ENCODE measurements at places on chromosomes 12 and 14.

DNA sequence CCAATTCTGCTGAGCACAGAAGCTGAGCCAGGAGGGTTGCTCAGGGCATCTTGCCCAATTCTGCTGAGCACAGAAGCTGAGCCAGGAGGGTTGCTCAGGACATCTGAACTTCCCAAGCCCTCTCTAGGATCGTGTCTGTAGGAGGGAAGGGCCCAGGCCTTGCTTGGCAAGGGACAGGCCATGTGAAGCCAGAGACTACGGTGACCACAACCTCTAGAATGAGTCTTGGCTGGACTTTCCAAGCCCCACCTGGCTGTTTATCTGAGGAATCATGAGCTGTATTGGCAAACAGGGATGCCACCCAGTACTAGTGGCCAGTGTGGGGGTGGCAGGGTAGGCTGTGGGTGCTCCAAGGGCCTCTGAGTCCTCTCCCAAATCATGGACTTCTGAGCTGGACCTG, 7.7 kb upstream of the SERPINA6 start:
- H3K4me1 ChIP-seq, result no peaks in the 10 kb centered on the region
- H3K4me3 ChIP-seq, result no peak overlapping the region
- no peaks in the 10 kb centered on the region for H3K36me3 ChIP-seq
- H3K27ac ChIP-seq, result no peak overlapping the region
- no peaks in the 10 kb centered on the region for H3K27me3 ChIP-seq

DNA sequence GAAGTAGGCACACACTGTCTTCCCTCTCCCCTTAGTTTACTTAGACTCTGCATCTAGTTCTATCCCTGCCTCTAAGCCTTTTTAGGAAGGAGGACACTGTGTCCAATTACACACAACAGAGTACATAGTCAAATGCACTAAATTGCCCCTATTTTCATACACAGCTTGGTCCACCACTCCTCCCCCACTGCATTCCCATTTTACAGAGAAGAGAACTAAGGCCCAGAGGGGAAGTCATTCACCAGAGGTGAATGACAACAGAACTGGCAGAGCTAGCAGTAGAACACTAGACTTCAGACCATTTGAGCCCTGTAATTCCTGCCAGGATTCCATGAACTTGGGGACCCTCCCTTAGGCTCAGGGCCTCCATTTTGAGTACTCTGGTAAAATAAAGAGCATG, 1.1 kb upstream of the JPH4 start:
- H3K36me3 ChIP-seq, result no peaks in the 10 kb centered on the region
- peaks cover 2% of the 10 kb centered on the region for H3K4me1 ChIP-seq
- H3K27ac ChIP-seq, result no peak overlapping the region

- no peaks in the 10 kb centered on the region for H3K27me3 ChIP-seq
- H3K4me1 ChIP-seq, result no peaks in the 10 kb centered on the region
- no peak overlapping the region for H3K27ac ChIP-seq
These were observed 84.3 kb downstream of the FZD10 start for GRCh38 chr12:130246560-130246959.

DNA sequence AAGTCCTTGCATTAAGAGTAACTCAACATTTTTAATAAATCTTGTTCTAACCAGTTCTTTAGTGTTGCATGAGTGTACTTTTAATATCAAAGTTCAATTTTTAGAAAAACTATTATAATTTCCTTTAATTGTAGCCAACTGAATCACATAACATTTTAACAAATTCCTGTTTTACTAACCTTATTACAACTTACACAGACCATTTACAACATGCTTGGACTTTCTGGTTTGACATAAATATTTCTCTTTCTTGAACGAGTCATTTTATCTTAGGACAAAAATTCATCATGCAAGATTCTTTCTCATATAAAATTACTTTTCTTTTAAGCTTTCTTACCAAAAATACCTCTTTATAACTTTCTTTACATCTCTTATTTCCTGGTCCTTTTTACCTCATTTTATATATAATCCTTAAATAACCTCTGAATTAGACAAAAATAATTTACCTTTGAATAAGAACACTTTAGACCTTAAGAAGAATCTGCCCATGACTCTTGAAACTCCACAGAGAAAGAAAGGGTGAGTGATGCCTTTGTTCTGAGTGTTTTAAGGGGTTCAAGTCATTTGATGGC, 3.9 kb downstream of the SLCO1A2 start:
- H3K27me3 ChIP-seq, result no peaks in the 10 kb centered on the region
- DNase-seq, result no peak
- no peaks in the 10 kb centered on the region for H3K36me3 ChIP-seq
- no peak overlapping the region for H3K4me3 ChIP-seq

DNA sequence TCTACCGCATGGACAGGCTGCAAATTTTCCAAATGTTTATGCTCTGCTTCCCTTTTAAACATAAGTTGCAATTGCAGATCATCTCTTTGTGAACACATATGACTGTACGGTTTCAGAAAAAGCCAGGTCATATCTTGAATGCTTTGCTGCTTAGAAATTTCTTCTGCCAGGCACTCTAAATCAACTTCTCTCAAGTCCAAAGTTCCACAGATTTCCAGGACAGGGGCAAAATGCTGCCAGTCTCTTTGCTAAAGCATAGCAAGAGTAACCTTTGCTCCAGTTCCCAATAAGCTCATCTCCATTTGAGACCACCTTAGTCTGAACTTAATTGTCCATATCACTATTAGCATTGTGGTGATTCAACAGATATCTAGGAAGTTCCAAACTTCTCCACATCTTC, 13.6 kb upstream of the RERGL start:
- no peaks in the 10 kb centered on the region for H3K4me1 ChIP-seq
- no peak for DNase-seq
- no peaks in the 10 kb centered on the region for H3K36me3 ChIP-seq
- H3K27me3 ChIP-seq, result no peaks in the 10 kb centered on the region

- H3K4me3 ChIP-seq, result no peak overlapping the region
- H3K27me3 ChIP-seq, result no peaks in the 10 kb centered on the region
- H3K4me1 ChIP-seq, result no peaks in the 10 kb centered on the region
- H3K27ac ChIP-seq, result no peak overlapping the region
These were observed 1023.6 kb downstream of the VRK1 start for GRCh38 chr14:97820781-97821180.

DNA sequence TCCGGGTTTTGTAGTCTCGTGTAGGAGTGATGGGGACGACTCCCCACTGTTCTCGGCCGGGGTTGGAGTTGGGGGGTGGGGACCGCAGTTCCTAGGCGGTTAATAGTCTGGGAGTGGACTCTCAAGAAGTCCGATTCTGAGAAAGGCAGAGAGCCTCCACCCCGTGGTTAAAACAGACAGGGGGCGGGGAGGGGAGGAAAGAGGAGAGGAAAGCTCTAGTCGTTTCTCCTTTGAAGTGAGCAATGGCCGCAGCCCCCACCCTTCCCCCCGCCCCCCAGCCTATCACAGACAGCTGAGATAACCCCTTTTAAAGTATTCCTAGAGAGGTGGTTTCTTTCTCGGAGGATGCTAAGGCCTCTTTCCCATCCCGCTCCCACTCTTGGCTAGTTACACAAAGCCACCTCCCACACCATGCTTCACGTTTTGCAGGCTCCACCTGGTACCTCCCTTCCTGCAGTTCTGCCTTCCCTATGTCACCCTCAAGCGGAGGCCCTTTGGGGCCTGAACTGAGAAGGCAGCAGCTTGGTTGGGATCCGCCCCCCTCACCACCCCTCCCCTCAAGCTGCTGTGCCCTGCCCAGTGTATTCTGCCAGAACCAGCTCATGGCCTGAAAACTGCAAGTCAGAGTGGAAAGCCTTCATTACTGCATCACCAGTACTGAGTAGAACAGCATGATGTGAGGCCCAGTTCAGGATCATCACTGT, 853 bp downstream of the USP5 start:
- DNase-seq, result no peak
- peak overlapping the region; percentile 82 for H3K4me3 ChIP-seq
- peaks cover 28% of the 10 kb centered on the region for H3K4me1 ChIP-seq
- no peaks in the 10 kb centered on the region for H3K27me3 ChIP-seq

GRCh38 chr14:94345344-94346064, 22.4 kb upstream of the SERPINA6 start:
- H3K27me3 ChIP-seq, result no peaks in the 10 kb centered on the region
- H3K4me3 ChIP-seq, result no peak overlapping the region
- H3K36me3 ChIP-seq, result no peaks in the 10 kb centered on the region

GRCh38 chr12:5138256-5138655, 94.6 kb downstream of the KCNA5 start:
- H3K4me1 ChIP-seq, result peaks cover 4% of the 10 kb centered on the region
- no peaks in the 10 kb centered on the region for H3K36me3 ChIP-seq
- H3K27me3 ChIP-seq, result no peaks in the 10 kb centered on the region
- H3K4me3 ChIP-seq, result no peak overlapping the region

GRCh38 chr12:61781021-61781581, 479.1 kb upstream of the USP15 start:
- no peak for DNase-seq
- no peak overlapping the region for H3K27ac ChIP-seq
- H3K4me3 ChIP-seq, result no peak overlapping the region
- no peaks in the 10 kb centered on the region for H3K36me3 ChIP-seq
- H3K4me1 ChIP-seq, result no peaks in the 10 kb centered on the region
- no peaks in the 10 kb centered on the region for H3K27me3 ChIP-seq

- H3K4me1 ChIP-seq, result peaks cover 15% of the 10 kb centered on the region
- no peak overlapping the region for H3K27ac ChIP-seq
- H3K27me3 ChIP-seq, result no peaks in the 10 kb centered on the region
- no peak overlapping the region for H3K4me3 ChIP-seq
- DNase-seq, result peak; percentile 2
- no peaks in the 10 kb centered on the region for H3K36me3 ChIP-seq
These were observed 121.7 kb downstream of the RALGAPA1 start for GRCh38 chr14:35687335-35687939.

GRCh38 chr12:101115326-101115725, 94.7 kb downstream of the SLC5A8 start:
- no peaks in the 10 kb centered on the region for H3K27me3 ChIP-seq
- no peak for DNase-seq
- H3K4me3 ChIP-seq, result no peak overlapping the region
- no peaks in the 10 kb centered on the region for H3K4me1 ChIP-seq
- no peaks in the 10 kb centered on the region for H3K36me3 ChIP-seq

GRCh38 chr14:92456215-92457015, 57.2 kb upstream of the RIN3 start:
- no peaks in the 10 kb centered on the region for H3K36me3 ChIP-seq
- DNase-seq, result no peak
- peaks cover 9% of the 10 kb centered on the region for H3K4me1 ChIP-seq
- no peak overlapping the region for H3K4me3 ChIP-seq
- H3K27ac ChIP-seq, result no peak overlapping the region

GRCh38 chr12:63294327-63294632, 143.3 kb upstream of the AVPR1A start:
- H3K36me3 ChIP-seq, result no peaks in the 10 kb centered on the region
- H3K27ac ChIP-seq, result no peak overlapping the region
- no peaks in the 10 kb centered on the region for H3K27me3 ChIP-seq
- H3K4me3 ChIP-seq, result no peak overlapping the region
- H3K4me1 ChIP-seq, result no peaks in the 10 kb centered on the region

DNA sequence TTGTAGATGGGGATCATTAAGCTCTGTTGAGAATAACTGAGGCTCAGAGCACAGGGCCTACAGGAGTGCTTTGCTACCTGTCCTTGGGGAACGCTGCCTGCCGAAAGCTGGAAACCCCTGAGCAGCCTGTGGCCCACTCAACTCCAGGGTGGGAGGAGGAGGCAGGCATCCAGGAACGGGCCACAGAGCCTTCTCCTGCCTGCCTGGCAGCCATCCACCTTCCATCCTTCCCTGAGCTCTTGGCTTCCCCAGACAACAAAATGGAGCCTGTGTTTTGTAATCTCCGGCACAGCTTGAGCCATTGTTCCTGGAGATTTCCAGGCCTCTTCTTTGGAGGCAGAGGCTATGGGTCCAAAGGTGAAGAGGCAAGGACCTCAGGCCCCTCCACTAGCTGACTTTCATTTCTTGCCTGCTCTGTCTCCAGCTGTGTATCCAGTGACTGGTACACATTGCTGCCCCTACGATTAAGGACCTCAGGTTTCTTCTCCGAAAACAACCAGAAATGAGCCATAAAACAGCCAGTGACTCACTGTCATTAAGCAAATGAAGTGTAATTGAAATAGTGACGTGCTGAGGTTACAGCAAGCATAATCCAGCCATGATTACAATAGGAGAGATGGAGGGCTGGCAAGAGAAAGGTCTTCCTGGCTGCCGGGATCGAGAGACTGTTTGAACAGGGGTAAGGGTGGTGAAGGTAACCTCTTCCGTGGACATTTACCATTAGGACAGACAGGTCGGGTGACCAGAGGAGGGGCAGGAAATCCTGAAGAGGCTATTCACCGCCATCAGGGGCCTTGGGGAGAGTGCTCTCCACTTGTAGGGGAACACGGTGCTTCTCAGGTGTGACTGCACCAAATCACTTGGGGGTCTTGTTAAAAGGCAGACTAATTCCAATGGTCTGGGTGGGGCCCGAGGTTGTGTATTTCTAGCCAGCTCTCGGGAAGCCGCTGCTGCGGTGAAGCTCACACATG, 56.3 kb upstream of the KCNA5 start:
- H3K36me3 ChIP-seq, result no peaks in the 10 kb centered on the region
- no peaks in the 10 kb centered on the region for H3K27me3 ChIP-seq
- no peak for DNase-seq

DNA sequence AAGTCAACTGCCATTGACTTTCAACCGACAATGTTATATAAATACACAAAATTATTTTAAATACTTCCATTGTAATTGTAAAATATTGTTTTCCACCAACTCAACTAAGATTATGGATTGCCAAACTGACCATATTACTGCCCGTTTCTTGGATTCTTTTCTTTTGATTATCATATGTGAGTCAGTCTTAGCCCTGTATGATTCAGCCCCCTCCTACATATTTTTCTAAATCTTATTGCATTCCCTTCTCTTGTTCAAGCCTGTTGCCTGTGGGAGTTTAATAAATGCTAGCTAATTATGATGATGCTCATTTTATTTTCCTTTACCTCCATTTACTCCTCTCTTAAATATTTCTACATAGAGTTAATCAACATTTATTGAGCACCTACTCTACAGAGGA, 6.8 kb downstream of the RASSF9 start:
- DNase-seq, result no peak
- H3K27ac ChIP-seq, result no peak overlapping the region
- no peak overlapping the region for H3K4me3 ChIP-seq
- H3K4me1 ChIP-seq, result no peaks in the 10 kb centered on the region

DNA sequence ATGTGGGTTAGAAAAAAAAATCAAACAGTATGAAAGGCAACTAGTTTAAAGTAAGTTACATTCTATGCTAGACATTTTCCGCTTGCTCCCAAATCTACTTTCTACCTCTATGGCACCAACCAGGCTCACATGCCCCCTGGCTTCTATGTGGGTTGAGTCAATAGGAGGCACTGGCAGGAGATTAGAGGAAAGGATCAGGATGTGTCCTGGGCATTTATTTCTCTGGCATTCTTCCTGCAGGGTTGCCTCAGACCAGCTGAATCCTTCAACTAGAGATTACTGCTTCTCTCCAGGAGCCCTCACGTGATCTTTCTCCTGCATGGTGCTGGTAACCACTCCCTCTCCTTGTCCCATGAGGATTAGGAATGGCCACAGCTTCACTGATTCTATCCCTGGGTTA, 14.9 kb upstream of the CCDC60 start:
- no peak overlapping the region for H3K4me3 ChIP-seq
- no peaks in the 10 kb centered on the region for H3K4me1 ChIP-seq
- H3K27ac ChIP-seq, result no peak overlapping the region
- no peaks in the 10 kb centered on the region for H3K36me3 ChIP-seq
- DNase-seq, result no peak
